ENCODE measurements at places on chromosomes 13 and 19.
A peak's percentile ranks its signal among the peaks of the same experiment; 100 is the strongest.

GRCh38 chr19:9741476-9742171 is 26.9 kb downstream of the ZNF846 start:
- no peak for DNase-seq

- DNase-seq = no peak
These were observed 13.7 kb upstream of the ZSCAN1 start for GRCh38 chr19:58020129-58020528.

DNA sequence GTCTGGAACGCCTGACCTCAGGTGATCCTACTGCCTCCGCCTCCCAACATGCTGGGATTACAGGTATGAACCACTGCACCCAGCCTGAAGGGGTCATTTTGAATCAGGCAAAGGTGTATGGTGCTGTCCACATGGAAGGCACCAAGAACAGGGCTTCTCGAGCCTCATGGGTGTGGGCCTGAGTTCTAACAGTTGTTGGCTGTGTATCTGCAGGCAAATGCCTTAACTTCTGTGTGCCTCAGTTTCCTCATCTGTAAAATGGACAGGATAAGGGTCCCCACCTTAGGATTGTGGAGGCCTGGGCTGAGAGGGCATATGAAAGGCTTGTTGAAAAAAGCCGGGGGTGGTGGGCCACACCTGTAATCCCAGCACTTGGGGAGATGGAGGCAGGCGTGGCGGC is 9.2 kb downstream of the AP1M2 start:
- DNase-seq = no peak

- DNase-seq = no peak
These were observed 90.0 kb upstream of the SERP2 start for GRCh38 chr13:44283600-44283999.

GRCh38 chr13:31369213-31369612 is 169.4 kb downstream of the B3GLCT start:
- no peak for DNase-seq

- peak; percentile 52 for DNase-seq
These were observed 242.2 kb upstream of the EDNRB start for GRCh38 chr13:78160793-78161192.

DNA sequence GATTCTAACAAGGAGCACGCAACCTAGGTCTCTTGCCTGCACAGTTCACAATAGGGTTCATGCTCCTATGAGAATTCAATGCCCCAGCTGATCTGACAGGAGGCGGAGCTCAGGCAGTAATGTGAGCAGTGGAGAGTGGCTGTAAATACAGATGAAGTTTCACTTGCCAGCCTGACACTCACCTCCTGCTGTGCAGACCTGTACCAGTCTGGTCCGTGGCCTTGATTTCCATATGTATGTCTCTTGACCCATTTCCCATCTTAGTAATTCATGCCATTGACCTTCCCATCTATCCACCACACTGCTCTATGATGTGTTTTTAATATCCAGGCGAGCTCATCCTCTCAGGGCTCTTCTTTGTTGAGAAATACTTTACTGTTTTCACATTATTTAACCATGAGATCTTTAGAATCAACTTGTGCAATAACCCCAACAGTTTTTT is 95.2 kb downstream of the LRCH1 start:
- peak; percentile 33 for DNase-seq

DNA sequence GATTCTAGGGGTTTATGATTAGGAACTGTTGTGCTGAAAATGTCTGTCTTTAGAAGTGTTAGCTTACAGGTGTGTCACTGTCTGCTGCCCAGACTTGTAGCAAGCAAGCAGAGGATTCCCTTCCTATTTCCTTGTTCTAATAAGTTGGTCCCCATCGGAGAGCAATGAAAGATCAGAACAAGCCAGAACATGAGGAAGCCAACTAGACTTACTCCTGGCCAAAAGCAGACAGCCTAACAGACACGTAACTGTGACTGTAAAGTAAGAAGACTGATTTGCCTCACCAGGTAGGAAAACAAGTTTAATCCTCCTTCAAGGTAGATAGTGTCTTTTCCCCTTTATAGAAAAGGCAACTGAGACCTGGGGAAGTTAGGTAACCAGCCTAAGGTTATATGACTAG is 12.5 kb downstream of the POLR1D start:
- DNase-seq = no peak

GRCh38 chr13:73741111-73741510 is 393.1 kb downstream of the KLF12 start:
- no peak for DNase-seq

DNA sequence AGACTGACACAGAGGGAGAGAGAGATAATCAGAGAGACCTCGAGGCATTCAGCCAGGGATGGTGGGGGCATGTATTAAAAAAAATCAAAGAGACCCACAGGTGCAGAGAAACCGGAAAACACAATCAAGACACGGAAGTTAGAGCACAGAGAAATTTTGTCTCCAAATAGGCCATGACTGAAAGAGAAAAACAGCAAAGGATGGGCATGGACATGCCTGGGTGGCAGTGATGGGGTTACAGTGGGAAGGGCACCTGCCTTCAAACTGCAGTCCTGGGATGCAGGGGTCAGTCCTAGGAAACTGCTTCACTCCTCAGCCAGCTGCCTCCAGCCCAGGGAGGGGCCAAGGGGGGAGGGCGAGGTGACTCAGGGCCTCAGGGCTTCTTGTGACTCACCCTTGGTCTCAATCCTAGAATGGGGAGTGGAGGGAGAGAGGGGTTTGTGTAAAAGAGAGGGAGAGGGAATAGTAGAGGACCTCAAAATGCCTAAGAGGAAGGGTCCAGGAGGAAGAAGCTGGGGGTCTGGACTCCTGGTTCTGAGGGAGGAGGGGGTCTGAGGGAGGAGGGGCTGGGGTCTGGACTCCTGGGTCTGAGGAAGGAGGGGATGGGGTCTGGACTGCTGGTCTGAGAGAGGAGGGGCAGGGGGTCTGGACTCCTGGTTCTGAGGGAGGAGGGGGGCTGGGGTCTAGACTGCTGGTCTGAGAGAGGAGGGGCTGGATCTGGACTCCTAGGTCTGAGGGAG is 3.6 kb upstream of the KCNN4 start:
- DNase-seq = peak; percentile 85

- DNase-seq = no peak
These were observed 74.8 kb downstream of the TSHZ3 start for GRCh38 chr19:31274251-31275067.

- DNase-seq = peak; percentile 81
These were observed 36.0 kb upstream of the RNF17 start for GRCh38 chr13:24727731-24728601.

GRCh38 chr19:5424192-5424973 is 30.8 kb upstream of the ZNRF4 start:
- DNase-seq = no peak

DNA sequence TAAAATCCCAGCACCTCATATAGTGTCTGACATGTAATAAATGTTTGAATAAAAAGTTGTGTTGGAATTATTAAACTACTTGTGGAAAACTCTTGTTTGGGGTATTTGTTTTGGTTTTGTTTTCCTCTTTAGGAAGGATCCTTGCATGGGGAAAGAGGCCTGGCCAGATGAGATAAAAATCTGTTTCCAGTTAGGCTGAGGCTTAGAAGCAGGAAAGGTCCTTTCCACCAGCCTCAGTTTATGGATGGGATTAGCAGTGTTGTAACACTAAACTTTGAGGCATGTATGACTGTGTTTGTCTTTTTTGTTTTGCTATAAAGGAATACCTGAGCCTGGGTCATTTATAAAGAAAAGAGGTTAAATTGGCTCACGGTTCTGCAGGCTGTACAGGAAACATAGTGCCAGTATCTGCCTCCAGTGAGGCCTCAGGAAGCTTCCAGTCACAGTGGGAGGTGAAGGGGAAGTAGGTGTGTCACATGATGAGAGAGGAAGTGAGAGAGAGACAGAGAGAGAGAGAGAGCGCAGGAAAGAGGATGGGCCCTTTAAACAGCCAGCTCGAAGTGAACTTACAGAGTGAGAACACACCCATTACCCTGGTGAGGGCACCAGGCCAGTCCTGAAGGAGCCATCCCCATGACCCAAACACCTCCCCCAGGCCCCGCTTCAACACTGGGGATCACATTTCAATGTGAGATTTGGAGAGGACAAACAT is 21.6 kb downstream of the SPATA13 start:
- DNase-seq = no peak

DNA sequence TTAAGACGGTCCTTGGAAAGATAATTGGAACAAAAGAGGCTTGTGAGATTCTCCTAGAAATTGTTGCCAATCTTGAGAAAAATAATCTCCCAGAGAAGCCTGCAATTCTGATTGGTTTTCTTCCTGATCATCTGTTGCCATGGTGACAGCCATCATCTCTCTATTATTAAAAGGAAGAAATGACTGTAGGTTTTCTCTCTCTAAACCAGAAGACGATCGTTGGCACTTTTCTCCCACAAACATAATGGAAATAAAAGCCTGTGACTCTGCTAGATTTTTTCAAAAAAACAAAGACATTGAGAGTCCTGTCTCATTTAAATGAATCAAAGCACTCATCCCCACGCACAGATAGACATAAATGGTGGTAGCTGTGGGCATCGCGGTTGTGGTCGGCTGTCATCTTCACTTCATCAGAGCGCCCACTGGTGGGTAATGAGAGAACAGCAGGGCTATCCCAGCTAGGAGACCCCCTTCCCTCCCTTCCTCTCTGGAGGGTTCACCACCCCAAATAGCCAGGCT is 21.7 kb upstream of the CALM3 start:
- no peak for DNase-seq

GRCh38 chr19:45677351-45678230 is 9.6 kb downstream of the GIPR start:
- DNase-seq = peak; percentile 55

DNA sequence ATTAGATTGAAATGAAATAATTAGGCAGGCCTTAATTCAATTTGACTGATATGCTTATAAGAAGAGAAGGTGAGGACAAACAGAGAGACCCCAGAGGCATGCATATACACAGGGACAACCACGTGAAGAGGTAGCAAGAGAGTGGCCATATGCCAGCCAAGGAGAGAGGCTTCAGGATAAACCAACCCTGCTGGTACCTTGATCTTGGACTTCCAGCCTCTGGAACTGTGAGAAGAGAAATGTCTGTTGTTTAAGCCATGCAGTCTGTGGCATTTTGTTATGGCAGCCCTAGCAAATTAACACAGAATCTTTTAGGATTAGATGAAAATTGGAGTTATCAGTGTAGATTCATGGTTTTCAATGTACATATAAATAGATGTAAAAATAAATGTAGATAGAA is 120.1 kb downstream of the KCTD15 start:
- DNase-seq = no peak

DNA sequence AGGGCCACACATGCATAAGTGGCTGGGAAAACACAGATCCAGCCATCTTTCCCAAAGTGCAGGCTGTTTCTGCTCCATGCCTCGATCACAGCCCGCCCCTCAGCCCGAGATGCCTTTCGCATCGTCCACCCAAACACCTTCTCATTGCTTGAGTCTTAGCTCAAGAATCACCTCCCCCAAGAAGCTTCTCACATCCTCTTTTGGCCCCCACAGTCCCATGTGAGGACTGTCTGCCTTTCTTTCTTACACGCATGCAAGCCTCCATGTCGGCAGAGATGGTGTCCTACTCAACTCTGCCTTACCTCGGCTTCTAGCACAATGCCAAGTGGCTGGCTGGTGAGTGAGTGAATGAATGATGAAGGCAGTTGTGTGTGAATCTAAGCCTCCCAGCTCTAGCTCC is 18.1 kb upstream of the GSX1 start:
- DNase-seq = no peak

GRCh38 chr13:55214841-55215345 is 1925.8 kb upstream of the PRR20A start:
- no peak for DNase-seq

GRCh38 chr19:13169769-13170168 is 19.6 kb downstream of the IER2 start:
- no peak for DNase-seq

DNA sequence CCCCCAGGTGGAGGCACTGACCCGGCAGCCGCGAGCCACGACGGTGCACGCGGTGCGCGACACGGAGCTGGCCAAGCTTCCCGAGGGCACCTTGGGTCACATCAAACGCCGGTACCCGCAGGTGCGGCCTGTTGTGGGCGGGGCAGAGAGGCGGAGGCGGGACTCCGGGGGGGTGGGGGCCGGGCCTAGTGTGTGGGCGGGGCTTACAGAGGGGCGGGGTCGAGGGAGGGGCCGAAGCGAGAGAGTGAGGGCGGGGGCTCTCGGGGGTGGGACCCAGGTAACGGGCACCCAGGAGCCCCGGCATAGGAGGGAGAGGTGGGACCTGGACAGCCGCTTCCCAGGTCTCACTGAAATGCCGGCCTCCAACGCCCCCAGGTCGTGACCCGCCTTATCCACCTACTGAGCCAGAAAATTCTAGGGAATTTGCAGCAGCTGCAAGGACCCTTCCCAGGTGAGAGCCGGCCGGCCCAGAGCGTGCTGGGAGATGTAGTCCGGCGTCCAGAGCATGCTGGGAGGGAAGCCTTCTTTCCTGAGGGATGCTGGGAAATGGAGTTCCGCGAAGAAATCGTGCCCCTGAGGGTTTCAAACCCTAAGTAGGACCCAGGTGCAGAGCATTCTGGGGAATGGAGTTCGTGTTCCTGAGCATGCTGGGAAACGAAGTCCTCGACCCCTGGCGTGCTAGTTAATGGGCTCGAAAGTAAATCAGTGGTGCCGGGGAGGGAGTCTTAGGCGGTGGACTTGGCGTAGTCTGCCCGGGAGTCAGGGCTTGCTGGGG is 15.7 kb downstream of the PNPLA6 start:
- DNase-seq = peak; percentile 22

GRCh38 chr13:97986835-97987234 is 33.4 kb downstream of the IPO5 start:
- peak; percentile 56 for DNase-seq

DNA sequence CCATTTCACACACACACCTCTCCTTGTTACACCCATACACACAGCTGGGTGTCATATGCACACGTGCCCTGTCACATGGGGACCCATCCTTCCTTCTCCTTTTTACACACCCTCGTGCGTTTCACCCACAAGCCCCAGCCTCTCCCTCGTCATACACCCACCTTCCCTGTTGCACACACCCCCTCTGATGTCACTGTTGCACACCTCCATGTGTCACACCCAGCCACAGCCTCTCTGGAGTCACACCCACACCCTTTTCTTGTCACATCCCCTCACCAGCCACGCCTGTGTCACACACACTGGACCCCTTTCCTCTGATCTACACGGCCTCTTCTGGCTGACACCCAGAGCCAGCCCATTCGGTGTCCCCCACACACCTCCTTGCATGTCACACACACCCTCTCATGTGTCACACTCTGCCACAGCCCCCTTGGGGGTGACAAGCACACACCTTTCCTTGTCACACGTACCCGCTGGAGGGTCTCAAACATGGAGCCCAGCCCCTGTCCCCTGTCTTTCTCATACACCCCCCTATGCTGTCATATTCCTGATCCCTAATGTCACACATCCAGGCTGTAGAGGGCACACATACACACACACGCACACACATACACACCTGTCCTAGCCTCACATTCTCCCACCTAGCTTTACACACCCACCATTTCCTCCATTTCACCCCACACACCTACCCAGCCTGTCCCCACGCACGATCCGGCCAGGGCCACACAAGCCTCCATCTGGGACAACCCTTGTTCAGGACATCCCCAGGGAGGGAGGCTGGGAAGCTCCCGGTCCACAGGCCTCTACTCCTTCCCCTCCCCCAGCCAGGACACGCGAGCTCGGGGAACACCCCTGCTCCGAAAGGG is 1.4 kb downstream of the NOVA2 start:
- peak; percentile 32 for DNase-seq

- no peak for DNase-seq
These were observed 6.1 kb downstream of the OSCAR start for GRCh38 chr19:54094426-54095000.
